ENCODE measurements at places on chromosomes 6 and 20.

DNA sequence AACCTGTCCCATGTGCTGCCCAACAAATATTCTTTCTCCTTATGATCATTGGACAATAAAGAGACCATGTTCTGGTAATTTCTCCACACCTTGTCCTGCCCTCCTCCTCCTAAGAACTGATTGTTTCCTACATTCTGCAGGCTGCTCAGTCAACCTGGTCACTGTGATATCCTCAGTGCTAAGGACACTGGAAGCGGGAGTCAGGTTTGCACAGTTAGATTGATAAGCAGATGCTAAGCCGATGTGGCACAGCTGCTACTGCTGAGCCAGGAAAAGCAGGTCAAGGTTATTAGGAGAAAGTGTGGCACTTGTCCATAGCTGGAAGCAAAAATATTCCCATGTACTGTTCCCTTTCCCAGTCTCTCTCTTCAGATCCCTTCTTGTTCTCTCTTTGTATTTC lies 154.8 kb downstream of the TFAP2B start:
- DNase-seq: no peak

DNA sequence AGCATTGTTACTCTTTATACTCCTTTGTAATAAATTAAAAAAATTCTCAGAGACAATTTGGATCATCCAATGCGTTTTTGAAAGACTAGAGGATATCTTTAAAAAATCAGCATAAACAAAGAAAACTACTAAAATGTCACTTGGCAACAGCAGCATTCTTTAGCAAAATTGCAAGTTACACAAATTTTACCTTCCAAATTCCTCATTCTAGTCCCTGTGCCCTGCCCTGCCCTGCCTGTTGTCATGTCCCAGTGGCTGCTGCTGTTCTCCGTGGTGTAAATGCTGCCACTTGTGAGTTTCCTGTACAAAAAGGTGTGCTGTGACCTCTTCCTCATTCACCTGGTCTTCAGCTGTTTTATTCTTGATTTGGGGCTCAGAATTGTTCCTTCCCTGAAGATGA lies 83.2 kb downstream of the CDC5L start:
- no peak for DNase-seq

- no peak for DNase-seq
Observed at GRCh38 chr20:49791165-49791564, 21.5 kb upstream of the SLC9A8 start.

GRCh38 chr20:44884907-44885391 lies 556 bp upstream of the YWHAB start:
- DNase-seq: no peak

DNA sequence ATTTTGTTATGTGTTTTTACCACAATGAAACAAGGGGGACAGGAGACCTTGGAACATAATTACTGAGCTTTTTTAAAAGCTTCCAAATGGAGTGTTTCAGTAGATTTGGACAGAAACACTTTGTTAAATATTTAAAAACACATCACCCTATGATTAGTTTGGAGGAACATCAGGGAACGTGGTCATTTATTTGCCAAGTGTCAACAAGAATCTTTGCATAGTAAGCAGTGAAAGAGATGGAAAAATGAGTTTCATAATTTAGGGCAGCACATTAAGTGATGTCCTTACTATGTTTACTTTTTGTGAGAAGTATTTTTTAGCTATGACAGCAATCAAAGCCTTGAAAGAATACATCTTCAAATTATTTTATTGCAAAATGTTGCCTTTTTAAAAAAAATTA lies 82.6 kb downstream of the PROKR2 start:
- no peak for DNase-seq

DNA sequence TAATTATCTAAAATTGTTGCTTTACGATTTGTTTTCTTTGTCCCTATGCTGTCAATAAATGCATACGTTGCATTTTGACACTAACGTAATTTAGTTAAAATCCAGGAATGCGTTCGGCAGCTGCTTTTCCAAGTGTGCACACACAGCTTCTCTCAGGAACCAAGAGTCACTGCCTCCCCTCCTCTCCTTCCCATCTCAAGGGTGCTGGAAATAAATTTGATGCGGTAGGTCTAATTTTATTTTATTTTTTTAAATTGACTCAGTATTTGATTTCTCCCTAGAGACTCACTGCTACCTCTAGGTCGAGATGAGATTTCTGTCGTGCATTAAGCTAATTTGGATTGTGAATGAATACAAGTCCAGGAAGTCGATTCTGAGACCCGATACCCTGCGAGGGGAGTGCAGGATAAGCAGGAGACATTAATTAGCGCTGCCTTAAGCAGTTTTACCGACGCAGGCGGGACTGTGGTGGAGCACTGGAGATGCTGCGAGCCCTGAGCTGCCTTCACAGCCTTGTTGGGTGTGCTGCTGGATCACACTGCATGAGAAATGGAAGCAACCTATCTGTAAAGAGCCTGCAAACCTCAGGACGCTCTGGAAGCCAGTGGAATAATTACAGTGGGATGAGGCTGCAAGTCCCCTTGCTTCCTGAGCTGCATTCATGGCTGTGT lies 381.2 kb downstream of the C6orf118 start:
- DNase-seq: no peak

DNA sequence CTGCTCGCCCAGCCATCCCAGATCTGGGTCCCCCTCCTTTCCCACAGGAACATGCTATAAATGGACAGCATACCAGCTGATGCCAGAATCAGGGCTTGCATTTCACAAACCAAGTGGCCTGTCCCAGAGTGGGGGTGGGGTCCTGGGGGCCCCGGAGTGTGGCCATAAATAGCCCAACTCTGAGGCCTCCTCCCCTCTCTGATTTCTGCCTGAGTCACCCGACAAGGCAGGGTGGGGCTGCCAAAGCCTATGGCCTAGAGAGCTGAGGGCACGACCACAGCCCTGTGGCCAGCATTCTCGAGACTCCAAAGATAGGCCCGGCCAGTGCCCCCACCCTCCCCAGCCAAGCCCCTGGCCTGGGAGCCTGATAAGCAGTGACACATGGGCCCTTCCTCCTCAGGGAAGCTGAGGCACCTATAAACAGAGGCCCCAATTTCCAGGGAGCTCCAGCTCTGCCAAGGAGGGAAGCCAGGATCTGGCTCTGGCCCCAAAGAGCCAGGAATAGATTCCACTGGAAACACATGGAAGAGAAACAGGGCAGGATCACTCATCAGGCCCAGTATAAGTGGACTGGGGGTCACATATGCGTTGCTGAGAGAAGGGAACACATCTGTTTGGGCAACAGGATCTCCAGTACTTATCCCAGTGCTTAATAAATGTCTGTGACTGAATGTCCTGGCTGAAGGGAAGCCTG lies 20.3 kb downstream of the SNTA1 start:
- DNase-seq: no peak

DNA sequence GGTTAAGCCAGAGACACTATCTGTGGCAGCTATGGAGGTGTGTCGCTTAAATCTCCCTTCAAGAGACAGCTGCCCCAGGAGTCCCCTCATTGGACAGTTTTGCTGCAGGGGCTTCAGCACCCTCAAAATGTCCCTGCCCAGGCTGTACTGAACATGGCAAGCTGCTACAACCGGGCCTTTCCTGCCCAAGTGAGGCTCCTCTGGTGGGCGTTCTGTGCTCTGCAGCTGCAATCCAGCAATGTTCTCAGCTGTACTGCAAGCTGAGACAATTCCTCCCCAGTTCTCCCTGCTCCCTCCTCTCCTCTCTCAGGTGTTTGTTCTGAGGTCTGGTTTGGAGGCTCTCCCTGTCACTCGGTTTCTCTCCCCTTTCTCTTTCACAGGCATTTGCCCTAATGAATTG lies 190.8 kb upstream of the LAMP5 start:
- DNase-seq: peak; percentile 35

DNA sequence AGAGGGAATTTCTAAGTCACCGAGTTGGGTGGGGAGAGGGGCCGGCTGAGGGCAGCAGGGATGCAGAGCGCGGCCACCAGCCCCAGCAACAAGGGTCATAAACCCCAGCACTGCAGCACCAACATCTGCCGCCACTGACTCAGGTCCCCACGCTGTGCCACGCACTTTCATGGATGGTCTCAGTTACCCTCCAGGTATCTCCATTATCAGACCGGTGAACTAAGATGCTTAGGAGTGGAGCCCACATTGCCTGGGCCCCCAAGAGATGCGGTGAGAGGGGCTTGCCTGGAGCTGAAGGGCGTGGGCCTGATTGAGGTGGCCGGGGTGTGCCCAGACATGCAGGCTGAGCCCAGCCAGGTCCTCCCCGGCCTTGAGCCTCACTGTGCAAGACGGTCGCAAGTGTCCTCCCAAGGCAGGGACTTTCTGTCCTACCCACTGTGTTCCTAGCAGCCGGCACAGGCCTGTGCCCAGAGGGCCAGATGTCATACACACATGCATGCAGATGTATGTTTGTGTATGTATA lies 19.3 kb downstream of the RBM38 start:
- DNase-seq: no peak

- no peak for DNase-seq
Observed at GRCh38 chr6:154167126-154167525, 128.1 kb downstream of the OPRM1 start.

GRCh38 chr20:63121246-63121645 lies 94.7 kb downstream of the YTHDF1 start:
- DNase-seq: no peak

DNA sequence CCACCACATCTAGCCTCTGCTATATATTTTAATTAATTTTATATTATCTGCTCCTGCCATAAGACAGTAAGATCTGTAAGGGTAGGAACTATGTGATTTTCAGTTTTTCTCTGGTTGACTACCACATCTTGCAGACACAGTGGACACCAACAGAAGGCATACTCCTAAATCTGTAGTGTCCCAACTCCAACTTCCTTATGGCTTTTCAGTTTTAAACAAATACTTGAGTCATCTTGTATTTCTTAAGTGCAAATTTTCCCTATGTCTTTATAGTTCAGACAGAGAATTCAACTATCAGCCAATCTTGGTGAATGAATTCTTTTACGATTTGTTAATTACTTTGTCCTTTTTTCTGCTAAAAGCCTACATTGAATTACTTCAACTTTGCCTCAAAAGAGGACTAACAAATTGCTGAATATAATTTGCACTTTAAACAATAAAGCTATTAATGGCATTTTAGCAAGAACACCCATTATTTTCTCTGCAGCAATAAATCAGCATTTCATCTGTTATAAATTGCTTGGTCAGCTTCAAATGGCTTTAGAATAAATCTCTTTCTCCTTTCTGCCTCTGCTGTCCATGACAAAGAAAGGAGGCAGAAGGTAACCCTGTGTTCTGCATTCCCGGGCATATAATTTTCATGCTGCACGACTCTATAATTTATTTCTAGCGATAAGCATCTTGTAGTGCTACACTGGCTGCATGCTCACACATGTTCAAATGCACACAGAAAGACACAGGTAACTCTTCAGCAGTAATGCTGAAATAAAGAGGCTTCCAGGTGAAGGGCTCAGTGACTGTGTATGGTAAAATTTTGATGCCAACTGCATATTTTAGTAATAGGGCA lies 144.8 kb downstream of the BACH2 start:
- DNase-seq: no peak

DNA sequence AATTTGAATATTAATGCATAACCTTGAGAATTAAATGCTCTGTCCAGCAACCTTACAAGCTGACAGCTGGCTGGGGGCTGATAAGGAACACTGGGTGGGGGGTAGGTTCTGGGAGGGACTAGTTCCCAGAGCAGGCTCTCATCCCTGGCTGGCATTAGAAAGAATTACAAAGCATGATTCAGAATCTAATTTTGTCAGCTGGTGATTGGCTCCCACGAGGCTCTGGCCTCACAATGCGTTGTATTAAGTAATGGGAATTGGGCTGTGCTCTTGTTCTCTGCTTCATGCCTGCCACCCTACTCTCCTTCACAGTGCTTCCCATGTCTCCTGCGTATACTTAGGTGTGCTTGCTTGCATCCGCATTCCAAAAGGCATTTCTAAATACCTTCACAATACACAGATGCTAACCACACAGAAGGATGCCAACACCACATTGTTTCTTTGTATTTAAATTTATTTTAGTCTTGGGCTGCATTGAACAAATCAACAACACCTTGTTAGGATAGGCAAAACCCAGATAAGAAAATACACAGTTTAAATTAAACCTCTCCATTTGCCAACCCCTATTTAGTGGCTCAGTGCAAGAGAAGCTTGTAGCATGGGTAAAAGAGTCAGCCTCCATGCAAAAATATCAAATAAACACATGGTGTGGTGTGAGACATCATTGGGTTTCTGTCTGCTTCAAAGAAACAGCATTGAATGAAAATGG lies 434.5 kb upstream of the JAG1 start:
- no peak for DNase-seq

- no peak for DNase-seq
Observed at GRCh38 chr6:159943101-159943632, 25.7 kb upstream of the IGF2R start.

DNA sequence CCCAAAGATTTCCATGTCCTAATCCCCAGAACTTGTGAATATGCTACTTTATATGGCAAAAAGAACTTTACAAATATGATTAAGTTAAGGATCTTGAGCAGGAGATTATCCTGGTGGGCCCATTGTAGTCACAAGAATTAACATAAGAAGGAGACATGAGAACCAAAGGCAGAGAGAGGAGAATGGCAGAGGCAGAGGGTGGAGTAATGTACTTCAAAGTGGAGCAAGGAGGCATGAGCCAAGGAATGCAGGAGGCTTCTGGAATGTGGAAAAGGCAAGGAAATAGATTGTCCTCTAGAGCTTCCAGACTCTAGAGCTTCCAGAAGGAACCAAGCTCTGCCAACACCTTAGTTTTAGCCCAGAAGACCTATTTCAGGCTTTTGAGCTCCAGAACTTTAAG lies 147.4 kb downstream of the MOXD1 start:
- DNase-seq: no peak

DNA sequence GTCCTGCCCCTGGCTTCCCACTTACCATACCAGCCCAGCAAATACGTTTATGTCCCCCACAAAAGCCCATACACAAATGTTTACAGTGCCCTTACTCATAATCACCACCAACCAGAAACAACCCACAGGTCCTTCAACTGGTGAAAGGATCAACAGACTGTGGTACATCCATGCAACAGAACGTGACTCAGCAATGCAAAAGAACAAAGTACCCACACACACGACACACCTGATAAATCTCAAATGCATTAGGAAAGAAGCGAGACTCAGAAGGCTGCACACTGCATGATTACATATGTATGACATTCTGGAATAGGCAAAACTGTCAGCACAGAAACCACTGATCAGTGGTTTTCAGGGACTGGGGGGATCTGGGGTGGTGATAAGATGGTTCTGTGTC lies 20.5 kb downstream of the NCR2 start:
- no peak for DNase-seq

DNA sequence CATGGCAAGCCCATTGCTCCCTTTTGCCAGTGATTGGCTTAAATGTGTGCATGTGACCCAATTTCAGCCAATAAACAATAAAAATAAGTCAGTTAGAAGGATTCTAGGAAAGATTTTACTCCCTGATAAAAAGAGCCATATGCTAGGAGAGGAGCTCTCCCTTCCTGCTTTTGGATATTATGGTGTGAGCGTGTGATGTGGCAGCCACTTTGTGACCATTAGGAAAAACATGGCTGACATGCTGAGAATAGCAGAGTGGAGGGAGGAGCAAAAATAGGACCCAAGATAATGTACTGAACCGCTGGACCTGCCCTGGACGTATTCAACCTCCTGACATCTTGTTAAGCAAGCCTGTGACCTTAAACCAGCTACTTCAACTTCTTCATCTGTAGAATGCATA lies 160.6 kb upstream of the MLN start:
- DNase-seq: no peak

Data from common myeloid progenitor, CD34-positive (primary cell).